ENCODE measurements at places on chromosomes 11 and 22.
A peak's percentile ranks its signal among the peaks of the same experiment; 100 is the strongest.

GRCh38 chr22:19183216-19183615 is 4.7 kb upstream of the SLC25A1 start:
- DNase-seq = no peak

- no peak for DNase-seq
These were observed 54.9 kb downstream of the CD6 start for GRCh38 chr11:61026121-61027031.

DNA sequence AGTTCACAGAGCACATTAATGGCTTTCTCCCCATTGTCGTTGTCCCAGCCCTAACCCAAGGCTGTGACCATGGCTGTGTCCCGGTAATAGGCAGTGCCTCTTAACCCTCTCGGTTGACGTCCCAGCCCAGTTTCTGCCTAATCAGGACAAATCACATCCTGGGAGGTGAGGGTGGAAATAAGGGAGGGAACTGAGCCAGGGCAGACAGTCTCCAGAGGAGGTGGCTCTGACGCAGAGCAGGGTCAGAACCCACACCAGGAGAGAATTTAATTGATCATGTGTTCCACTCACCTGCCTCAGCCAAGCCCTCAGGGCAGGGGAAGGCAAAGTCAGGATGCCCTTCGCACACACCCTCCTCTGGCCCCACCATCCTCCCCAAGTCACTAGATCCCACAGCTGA is 17.0 kb downstream of the SLC43A1 start:
- DNase-seq = no peak

- no peak for DNase-seq
These were observed 31.6 kb downstream of the OSBPL5 start for GRCh38 chr11:3133261-3134217.

DNA sequence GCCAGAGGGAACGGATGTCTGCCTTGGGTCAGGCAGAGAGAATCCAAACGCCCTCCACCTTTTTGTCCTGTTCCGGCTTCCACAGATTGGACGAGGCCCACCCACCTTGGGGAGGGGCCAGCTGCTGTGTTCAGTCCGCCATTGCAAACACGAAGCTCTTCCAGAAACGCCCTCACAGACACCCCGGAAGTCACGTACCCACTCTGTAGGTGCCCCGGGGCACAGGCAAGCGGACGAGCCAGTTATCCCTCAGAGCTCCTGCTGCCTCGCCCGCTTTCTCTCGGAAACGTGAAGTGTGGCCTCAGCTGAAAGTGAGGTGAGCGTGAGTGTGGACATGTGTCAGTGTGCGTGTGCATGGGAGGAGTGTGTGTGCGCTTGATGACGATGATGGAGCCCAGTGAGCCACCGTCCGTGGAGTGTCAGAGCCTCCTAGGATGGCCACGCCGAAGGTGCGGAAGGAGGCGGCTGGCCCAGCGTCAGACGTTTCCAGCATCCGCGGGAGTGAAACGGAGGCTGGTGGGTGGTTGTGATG is 869.2 kb downstream of the TBC1D22A start:
- DNase-seq = no peak

DNA sequence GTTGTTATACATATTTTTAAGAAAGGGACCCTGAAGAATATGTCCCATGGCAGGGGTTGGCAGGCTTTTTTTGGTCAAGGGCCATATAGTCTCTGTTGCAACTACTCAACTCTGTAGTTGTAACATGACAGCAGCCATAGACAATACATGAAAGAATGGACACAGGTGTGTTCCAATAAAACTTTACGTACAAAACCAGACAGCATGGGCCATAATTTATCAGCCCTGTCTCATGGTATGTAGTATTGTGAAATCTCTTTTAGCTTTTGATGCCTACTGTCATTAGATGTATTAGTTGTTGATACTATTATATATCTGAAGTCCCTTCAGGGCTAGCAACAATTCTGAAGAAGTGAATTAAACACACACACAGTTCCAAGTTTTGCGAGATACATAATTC is 2.6 kb downstream of the ZBED5 start:
- DNase-seq = no peak

GRCh38 chr11:26676641-26677040 is 45.2 kb downstream of the SLC5A12 start:
- no peak for DNase-seq

DNA sequence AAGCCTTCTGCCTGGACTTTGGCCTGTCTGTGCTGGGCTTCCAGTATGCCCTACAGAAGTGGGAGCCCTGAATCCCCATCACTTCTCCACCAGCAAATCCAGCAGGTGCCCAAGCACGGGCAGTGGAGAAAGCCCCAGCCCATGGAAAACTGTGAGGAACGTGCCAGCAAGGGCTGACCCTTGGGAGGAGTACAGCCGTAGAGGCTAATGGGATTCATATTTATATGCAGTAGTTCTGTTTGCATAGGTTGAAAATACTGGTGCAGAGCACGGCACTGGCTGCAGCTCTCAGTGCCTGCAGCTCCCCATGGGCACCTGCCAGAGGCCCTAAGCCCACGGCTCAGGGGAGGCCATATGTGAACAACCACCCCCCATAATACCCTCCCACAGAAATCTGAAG is 10.1 kb downstream of the NAGA start:
- DNase-seq = no peak

- DNase-seq = no peak
These were observed 21.5 kb upstream of the TXNRD2 start for GRCh38 chr22:19962909-19963806.

GRCh38 chr11:33847251-33847650 is 44.6 kb downstream of the LMO2 start:
- no peak for DNase-seq

DNA sequence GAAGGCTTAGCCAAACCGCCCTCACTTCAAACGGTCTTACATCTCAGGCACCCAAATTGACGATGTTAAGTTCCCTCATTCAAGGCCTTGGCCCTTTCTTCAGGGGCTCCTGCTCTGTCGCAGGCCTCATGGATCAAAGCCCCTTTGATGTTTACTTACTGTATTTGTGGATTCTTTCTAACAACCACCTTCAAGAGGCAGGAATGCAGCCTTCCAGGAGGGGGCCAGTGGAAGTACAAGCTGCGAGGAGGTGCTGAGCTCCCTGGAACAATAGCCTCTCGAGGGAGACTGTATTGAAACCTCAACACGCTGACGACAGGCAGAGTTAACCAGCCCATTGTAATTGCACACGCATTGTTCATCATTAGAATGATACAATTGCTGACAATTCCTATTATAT is 209.1 kb downstream of the ST3GAL4 start:
- no peak for DNase-seq

DNA sequence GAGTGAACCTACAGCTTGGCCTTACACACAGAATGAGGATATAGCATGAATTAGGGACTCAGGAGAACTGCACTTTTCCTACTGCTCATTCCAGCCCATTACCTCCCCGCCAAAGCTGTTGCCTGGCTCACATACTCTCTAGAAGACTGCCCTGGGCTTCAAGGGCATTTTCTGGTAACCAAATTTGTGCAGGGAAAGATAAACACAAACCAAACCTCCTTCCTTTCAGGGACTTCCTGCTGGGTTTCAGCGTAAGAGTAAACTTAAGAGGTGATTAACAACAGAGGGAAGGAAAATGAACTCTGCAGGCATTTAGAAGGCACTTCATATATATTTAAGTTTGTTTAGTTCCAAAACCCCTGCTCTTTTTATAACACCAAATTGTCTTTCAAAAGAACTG is 194.9 kb downstream of the SWAP70 start:
- no peak for DNase-seq

GRCh38 chr11:76799066-76799804 is 16.1 kb downstream of the TSKU start:
- peak; percentile 45 for DNase-seq

- no peak for DNase-seq
These were observed 3.1 kb downstream of the GNB1L start for GRCh38 chr22:19851291-19852176.

GRCh38 chr11:13261591-13262061 is 16.0 kb upstream of the BMAL1 start:
- DNase-seq = no peak

DNA sequence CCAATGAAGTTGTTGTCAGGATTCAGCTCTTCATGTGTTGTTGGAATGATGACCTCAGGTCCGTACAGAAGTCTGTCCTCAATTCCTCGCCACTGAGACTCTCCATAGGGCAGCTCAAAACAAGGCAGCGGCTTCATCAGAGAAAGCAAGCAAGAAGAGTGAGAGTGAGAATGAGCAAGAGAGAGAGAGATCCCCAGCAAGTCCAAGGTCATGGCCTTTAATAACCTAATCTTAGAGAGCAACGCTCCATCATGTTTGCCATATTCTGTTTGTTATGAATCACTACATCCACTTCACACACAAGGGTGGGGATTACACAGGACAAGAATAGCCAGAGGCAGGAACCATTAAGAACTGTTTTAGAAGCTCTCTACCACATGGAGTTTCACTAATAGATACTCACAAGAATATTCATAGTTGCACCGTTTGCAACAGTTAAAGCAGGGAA is 23.3 kb upstream of the MMP7 start:
- DNase-seq = no peak

DNA sequence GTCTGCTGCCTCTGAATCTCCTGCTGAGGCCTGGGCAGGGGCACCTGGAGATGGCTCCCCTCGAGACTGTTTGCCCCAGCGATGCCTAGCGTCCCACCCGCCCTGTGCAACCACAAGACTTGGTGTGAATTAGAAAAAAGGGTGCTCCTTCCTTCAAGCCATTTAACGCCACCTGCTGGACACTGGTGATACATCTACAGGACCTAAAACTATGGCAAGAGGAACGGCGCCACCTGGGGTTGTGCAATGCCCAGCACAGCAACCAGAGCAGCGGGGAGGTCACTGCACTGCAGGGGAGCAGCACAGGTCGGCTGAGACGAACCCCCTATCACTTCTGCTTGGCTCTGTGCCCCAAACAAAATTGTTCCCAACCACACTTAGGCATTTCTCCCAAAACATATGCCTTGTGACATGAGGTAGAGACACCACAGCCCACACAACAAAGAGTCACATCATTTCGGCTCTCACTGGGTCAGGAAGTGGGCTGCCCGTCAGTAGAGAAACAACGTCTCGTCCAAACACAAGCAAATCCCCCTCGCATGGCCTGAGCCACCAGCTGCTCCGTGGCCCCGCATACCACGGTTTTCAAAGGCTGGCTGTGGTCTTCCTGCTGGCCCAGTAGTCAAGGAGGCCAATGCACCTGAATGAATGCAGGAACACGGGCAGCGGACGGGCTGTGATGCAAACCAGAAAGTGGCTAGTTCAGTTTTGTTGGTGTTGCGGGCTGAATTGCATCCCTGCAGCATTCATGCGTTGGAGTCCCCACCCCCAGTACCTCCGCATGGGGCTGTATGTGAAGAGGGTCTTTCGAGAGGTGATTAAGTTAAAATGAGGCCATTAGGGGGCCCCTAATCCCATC is 171.9 kb downstream of the SHANK2 start:
- DNase-seq = peak; percentile 23

- DNase-seq = no peak
These were observed 1.9 kb downstream of the KCNJ5 start for GRCh38 chr11:128892866-128893565.

GRCh38 chr11:72242141-72242540 is 1.8 kb downstream of the PHOX2A start:
- DNase-seq = no peak

GRCh38 chr22:46551321-46551720 is 13.9 kb upstream of the CELSR1 start:
- DNase-seq = no peak

DNA sequence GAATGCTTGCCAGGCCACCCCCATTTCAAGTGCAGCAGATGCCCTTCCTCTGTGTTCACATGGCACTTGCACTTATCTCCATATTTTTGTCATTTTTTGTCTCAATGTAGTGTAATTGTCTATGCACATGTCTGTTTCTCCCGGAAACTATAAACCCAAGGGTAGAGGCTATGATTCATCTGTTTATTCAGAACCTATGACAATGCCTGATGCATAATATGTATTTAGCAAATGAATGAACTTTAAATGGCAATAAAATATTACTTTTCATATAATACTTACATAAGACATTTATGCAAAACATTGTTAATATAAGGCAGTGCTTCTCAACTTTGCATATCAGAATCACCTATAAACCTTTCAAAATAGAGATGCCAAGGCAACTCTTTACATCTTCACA is 6.7 kb downstream of the PAK1 start:
- no peak for DNase-seq

DNA sequence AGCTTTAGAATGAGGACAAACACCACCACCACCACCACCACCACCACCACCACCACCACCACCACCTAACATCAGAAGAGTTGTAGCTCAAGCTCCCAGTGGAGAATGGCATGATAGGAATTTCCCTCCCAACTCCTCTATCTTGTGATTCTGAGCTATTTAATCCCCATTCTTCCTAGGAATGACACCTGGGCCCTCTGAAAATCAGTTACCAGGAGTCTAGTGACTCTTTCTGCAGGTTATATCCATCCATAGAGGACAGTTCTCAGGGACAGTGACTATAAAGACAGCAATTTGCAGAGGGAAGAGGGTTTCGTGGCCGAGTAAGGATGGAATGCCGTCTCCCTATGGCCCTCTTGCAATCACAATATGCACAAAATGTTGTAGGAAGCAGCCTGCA is 27.8 kb downstream of the MYH9 start:
- DNase-seq = no peak

DNA sequence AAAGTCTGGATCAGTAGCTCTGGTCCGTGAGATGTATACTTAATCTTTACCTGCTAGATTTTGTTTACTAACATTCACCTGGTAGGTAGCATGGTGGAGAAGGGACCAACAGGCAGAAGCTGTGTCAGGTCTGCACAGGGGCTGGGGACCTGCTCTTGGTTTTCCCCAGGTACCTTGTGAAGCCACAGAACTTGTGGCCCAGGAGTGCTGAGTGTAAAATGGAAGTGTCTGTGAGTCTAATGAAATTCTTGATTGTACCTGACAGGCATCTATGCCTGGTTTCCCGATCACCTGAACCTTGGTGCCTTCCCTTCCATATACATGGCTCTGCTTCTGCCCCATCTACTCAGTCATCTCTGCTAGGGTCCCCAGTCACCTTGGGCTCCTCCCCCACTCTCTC is 94.3 kb downstream of the CWC15 start:
- DNase-seq = no peak

GRCh38 chr11:130220311-130221035 is 60.9 kb downstream of the ST14 start:
- no peak for DNase-seq

- no peak for DNase-seq
These were observed 3.3 kb downstream of the POLD4 start for GRCh38 chr11:67349928-67350465.

DNA sequence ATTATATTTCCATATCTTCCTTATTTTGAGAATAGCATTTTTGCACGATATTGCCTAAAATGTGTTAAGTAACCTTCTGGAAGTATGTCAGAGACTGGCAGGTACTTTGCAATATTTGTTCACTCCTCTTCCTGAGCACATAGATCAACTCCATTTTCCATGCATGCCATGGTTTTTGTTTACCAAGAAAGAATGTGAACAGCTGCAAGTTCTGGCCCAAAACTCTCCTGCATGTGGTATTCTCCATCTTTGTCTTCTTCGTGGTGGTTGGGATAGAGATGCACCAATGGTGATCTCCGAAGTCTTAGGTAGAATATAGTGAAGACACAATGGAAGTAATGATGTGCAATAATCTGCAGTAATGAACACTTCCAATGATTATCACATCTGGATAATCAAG is 2241.0 kb upstream of the RAG2 start:
- DNase-seq = no peak

- no peak for DNase-seq
These were observed 7.5 kb upstream of the MS4A7 start for GRCh38 chr11:60370811-60371298.

Data from stimulated activated CD8-positive, alpha-beta memory T cell treated with anti-CD3 and anti-CD28 coated beads, Interleukin-7, amount 100 ng/mL, for 24 hours (primary cell).